ENCODE measurements at places on chromosomes 1 and 21.
A peak's percentile ranks its signal among the peaks of the same experiment; 100 is the strongest.

- DNase-seq = no peak
These were observed 196.9 kb upstream of the C8B start for GRCh38 chr1:57162607-57163261.

DNA sequence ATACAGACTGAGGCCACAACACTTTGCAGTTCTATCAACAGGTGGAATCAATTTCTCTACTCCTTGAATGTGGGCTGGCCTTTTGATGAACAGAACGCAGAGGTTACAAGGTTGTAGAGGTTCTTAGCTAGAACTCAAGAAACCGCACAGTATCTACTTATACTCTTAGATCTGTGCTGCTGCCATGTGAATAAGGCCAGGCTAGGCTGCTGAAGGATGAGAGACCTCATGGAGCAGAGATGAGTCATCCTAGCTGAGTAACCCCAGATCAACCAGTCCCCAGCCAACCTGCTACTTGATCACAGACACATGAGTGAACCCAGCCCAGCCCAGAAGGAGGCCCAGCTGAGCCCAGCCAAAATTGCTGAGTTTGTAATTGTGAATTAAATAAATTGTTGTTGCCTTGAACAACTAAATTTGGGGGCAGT, 35.3 kb upstream of the BCAR3 start:
- DNase-seq = no peak

GRCh38 chr1:152869808-152870419, 8.2 kb upstream of the SMCP start:
- DNase-seq = peak; percentile 39

DNA sequence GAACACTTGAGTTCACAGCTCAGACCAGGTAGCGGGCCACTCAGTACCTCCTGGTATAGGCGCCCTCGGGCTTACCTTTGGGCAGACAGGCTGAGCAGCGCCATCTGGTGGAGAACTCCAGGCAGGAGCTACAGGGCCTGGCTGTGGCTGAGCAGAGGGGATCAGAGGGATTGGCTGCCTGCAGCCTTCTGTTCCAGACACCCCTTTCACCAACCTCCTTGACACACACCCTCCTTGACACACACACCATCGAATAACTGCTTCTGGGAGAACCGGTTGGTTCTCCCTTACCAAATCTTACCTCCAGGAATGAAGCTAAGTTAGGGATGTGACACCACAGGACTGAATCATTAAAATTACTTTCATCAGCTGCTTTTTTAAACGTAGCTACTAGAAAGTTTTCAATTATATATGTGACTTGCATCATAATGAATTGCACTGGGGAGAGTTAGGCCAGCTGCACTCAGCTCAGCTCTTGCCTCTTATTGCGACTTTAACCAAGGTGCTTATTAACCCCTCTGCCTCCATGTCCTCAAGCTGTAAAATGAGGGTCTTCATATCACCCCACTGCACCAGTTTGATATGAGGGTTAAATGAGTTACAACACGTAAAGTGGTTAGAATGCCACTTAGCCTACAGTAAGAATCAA, 6.6 kb downstream of the LIN28A start:
- peak; percentile 82 for DNase-seq

- DNase-seq = no peak
These were observed 193.5 kb upstream of the CAMK1G start for GRCh38 chr1:209389975-209390374.

GRCh38 chr1:202376247-202376646, 27.7 kb downstream of the PPP1R12B start:
- no peak for DNase-seq

DNA sequence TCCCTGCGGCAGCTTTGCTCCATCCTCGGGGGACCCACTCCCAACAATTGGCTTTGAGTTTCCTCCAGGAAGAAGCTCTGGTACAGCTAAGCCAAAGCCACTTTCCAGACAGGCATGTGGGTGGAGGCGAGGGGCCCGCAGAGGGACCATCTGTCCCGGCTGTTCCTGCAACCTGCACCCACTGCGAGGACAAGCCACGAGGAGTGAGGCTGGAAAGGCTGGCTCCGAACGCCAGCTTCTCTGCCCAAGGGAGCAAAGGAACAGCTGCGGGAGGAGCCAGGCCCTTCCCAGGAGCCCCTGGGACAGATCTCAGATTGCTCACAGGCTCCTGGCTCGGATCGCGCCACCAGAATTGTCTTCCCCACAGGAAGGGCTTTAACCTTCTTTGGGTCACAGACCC, 28.3 kb upstream of the PEF1 start:
- DNase-seq = no peak

- DNase-seq = no peak
These were observed 1616.2 kb upstream of the B3GALT2 start for GRCh38 chr1:194802572-194802971.

GRCh38 chr1:237873487-237874211, 17.1 kb downstream of the ZP4 start:
- no peak for DNase-seq

DNA sequence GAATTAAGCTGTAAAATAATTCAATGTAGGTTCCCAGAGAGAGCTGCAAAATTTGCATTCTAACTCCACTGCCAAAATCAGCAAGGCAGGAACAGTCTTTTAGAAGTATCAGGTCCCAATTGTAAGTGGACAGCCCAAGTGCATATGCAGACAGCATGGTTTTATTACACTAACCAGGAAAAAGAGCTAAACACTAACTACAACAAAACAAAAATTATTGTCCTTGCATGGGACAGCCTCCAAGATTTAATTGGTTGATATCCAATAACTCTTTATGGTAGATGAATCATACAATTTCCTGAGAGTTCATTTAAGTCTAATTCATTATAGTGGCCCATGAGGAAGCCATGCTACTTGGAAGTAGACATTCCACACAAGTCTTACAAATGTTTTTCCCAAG, 154.3 kb upstream of the ZNF648 start:
- DNase-seq = no peak

DNA sequence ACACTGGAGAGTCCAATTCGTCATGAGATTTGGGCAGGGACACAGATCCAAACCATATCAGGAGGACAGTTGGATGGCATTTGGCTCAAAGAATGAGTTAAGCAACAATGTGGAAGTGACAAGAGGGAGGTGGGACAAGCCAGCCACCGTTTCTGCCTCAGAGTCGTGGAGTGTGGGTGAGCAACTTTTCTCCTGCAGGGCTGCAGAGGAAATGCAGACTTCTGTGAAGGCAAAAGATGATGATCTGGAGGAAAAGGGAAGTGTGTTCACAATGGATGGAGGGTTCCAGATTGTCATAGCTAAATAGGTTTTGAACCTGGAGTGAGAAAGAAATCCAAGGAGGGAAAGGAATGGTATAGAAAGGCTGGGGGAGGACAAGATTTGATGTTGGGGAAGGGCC, 16.4 kb upstream of the KANK4 start:
- no peak for DNase-seq

DNA sequence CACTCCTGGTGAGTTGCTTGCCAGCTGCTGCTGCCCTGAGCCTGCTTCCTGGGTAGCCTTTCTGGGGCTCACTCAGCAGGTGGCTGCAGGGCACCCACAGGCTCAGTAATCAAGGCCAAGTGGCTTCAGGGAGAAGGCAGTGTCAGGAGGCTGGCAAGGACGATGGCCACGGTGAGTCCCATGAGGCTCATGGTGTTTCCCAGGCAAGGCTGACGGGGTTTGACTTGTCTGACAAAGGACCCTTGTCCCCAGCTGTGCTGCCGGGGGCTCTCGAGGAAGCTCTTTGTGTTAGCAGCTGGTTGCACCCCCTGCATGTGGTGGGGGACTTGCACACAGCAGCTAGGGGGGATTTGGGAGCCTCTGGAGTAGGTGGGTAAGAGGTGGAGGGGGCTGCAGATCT, 190.5 kb upstream of the C1orf174 start:
- no peak for DNase-seq

Measured in activated CD4-positive, alpha-beta T cell treated with anti-CD3 and anti-CD28 coated beads for 24 hours (primary cell).